NCI-H2029 treated with DMSO at 0.1 percent for 48 hours (cell line): ENCODE measurements at places on chromosomes 3 and 15.

GRCh38 chr3:100263583-100263982 is 2.8 kb downstream of the TBC1D23 start:
- DNase-seq: no peak

DNA sequence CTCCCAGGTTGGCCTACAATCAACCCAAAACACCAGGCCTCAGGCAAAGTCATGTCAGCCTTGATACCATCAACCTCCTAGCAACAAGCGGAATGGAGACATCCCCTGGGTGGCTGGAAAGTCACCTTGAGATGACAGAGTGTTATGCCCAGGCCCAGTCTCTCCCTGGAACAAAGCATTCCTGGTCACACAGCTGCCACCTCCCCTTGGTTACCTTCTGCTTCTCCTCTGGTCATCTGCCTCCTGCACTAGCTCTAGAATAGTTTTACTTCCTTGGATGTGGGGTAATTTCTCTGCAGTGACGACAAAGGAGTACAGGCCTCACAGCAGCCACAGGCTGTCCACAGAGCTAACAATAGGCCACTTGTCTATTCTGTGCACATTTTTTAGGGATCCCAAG is 114.9 kb downstream of the RFTN1 start:
- no peak for DNase-seq

- DNase-seq: no peak
These were observed 110.8 kb downstream of the TIGIT start for GRCh38 chr3:114404590-114404989.

DNA sequence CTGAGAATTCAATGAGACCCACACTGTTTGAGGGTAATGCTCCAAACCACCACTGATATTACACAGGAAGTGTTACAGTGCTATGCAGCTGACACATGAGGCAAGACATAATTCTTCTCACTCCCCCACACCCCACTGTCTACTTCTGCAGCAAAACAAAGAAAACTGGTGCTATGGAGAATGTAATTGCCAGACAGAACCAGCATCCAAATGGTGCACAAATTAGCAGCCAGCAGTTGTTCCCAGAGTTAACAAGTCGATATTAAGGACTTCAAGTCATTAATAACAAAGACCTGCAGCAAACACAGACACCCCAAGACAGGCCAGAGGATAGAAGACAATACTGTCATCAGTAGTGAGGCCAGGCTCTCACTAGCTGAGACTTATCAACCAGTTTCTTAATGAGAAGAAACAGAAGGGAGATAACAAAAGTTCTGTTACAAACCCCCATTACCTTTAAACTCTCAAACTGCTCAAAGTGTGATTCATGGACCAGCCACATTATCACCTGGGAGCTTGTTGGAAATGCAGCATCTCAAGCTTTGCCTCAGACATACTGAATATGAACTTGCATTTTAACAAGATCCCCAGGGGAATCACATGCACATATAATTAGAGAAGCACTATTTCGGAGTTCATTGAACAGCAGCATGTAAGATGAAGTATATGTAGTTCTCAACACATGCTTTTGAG is 58.7 kb upstream of the FNDC3B start:
- no peak for DNase-seq

GRCh38 chr3:34619990-34620389 is 821.6 kb downstream of the PDCD6IP start:
- no peak for DNase-seq

DNA sequence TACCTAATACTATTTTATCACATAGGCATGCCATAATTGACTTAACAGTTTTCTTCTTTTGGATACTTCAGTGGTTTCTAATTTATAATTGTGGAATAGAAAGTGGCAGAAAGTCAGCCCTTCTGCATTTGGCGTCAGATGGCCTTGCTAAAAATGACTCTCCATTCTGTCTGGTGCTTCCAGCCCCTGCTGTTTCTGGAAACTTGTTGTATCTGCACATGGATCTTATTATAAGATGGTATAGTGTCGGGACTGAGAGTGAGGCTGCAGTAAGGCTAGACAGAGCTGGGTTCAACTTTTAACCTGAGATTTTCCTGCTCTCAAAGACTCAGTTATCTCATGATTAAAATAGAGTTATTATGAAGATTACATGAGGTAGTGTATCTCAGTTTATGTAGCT is 74.8 kb upstream of the WDR72 start:
- DNase-seq: no peak

DNA sequence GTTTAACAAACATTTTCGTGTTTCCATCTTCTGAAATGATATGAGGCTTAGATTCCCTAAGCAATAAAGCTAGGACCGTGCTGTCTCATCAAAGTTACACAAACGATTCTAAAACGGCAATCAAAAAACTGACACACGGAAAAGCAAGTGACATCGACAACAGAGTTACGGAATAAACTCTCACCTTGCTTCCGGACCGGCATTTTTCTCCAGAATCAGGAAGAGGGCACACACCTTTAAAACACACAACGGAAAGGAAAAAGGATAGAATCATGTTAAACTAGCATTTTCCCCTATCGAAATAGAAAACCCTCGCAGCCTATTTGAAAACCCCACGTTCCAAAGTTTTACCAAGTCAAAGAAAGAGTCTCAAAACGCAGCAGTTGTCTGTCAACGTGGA is 1.4 kb downstream of the DLG1 start:
- DNase-seq: no peak

DNA sequence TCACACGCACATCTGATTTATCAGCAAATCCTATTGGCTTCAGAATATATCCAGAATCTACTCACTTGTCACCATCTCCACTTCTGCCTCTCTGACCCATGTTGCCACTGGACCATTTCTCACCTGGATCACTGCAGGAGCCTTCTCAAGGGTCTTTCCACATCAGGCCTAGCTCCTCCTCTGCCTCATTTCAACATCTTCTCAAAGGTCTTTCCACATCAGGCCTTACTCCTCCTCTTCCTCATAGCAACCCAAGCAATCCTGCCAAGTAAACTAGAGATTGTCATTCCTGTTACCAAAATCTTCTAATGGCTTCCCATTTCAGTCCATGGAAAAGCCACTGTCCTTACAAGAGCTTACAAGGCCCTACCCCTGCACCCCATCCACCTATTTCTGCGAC is 18.0 kb upstream of the DUT start:
- DNase-seq: no peak

GRCh38 chr3:48505968-48506504 is 2.1 kb upstream of the SHISA5 start:
- DNase-seq: no peak

GRCh38 chr3:30522476-30522875 is 83.9 kb upstream of the TGFBR2 start:
- no peak for DNase-seq

DNA sequence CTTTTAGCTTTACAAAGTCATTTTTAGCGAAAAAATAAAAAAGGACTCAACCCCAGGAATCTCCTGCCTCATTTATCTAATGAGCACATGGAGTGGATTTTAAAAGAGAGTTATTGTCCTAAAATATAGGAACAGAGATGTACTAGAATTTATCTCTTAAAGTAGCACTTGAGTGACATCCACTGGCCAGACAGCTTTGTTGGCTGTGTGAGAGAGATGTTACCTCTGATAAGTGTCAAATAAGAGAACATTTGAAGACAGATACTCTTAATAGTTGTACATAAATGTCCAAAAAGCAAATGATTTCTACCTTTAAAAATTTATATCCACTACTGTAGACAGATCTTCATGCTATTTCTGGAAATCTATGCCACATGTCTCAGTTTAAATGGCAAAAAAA is 12.3 kb upstream of the MFSD1 start:
- peak; percentile 2 for DNase-seq

DNA sequence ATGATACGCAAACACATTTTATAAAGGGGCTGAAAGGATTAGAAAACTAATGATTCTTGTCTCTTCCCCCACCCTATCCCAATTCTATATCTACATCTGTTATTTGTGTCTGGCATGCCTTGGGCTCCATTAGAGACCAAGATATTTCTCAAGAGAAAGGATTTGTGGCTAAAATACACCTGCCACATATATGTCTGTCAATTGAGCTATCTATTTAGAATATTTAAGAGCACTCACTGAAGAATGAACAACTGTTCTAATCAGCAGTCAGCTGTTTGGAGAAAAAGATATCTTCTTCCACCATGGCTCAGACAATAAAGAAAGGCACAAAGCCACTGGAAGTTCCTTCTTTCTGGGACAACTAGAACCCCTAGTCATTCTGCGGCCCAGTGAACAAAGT is 61.7 kb upstream of the LRRN1 start:
- DNase-seq: no peak

DNA sequence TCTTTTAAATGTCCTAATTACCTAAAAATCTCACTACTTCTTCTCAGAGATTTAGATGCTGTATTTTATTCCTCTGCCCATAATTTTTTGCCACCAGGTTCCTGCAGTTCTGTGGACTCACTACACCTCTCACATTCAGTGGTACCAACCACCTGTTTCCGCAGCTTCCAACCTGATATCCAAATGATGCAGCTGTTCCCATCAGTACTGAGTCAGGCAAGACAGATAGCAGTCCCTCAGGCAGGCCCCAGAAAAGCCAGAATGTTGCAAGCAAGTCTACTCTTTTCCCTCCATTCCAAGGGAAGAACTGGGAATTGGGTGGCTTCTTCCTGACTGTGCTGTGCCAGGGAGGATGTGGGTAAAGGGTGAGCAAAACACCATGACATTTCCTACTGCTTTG is 39.0 kb downstream of the MNS1 start:
- DNase-seq: no peak

- no peak for DNase-seq
These were observed 9.1 kb downstream of the RAB43 start for GRCh38 chr3:129112308-129113052.

- no peak for DNase-seq
These were observed 967.6 kb downstream of the NAALADL2 start for GRCh38 chr3:175826759-175827158.

DNA sequence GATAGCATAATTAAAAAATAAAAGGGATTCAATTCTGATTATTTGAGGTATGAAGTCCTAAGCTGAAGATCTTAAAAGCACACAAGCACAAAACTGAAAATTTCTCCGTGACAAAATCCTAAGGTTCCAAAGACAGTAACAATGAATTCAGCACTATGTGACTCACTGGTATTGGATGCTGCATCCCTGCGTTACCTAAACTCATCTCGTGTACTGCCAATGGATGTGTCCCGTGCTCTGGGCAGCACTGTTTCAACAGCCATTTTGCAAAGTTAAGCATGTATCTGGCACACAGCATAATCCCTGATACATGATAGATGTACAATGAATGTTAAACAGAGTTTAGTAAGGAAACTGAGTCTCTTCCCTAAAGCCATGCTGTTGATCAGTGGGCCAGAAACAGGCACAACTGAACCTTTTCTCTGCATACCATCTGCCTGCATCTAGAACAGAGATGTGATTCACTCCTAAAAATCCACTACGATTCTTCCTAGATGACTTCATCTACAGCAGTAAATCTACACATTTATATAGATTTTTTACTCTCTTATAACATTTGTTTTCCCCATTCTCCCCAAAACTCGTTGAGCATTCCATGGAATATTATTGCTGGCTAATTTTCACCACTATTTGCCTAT is 14.3 kb downstream of the SUCLG2 start:
- no peak for DNase-seq

- DNase-seq: no peak
These were observed 43.5 kb downstream of the CA12 start for GRCh38 chr15:63338170-63338569.

DNA sequence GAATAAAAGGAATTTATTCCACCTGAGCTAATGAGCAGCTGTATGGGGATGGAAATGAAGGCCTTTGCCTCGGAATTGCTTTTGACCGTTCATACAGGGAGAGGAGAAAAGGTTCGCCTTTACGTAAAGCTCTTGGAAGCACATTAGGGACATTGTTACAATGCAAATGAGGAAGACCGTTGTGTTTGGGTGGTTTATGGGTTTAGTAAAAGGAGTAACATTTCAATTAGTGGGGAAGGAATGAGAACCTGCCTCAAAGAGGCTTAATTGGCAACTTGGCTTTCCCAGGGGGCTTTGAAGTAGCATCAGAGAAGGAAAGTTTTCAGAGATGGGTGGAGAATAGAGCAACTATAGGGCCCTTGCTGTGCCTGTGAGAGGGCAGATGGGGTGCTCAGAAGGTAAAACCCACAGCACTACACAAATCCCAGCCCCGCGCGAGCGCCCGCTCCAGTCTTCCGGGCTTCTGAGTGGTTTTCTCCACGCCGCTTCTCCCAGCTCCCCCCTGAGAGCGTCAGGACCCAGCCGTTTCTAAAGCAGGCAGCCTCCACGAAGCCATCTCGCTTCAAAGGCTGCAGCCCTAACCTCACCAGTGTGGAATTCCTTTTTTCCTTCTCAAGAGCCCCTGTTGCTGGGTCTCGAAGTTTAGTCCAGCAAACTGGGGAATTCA is 192.0 kb upstream of the HES1 start:
- DNase-seq: no peak

GRCh38 chr3:141610939-141611338 is 124.1 kb downstream of the RASA2 start:
- no peak for DNase-seq

- no peak for DNase-seq
These were observed 62.7 kb downstream of the EXOG start for GRCh38 chr3:38558864-38559263.

GRCh38 chr3:61979638-61980037 is 393.7 kb downstream of the FEZF2 start:
- DNase-seq: no peak

DNA sequence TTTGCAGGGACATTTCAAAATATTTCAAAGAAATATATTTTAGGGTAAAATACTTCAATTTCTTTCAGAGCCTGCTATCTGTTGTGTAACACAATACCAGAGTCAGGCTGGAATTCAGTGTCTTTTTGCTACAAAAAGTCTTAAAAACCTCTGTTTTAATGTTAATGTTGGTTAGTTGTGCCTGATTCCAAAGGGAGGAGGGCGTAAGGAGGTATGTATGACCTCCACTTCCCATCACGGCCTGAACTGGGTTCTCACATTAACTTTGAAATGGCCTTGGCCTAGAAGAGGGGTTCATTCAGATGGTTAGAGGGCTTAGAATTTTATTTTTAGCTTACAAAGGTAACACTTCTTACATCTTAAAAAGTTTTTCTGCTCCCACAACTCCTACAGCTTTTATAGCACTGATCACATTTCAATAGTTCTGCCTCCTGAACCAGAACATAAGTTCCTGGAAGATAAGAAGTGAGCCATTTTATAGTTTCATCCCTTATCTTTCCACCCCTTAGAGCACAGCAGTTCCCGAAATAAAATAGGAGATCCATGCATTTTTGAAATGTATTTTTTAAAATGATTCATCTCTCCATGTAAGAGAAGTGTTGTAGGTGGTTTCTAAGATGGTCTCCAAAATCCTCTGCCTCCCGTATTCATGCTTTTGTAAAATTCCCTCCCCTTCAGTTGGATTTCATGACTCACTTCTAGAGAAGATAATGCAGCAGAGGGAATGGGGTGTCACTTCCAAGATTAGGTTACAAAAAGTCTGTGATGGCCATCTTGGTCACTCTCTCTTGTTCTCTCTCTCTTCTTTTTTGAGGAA is 543.1 kb upstream of the NECTIN3 start:
- no peak for DNase-seq

- DNase-seq: no peak
These were observed 95.9 kb downstream of the FLNB start for GRCh38 chr3:58104151-58104550.

GRCh38 chr3:182914341-182914740 is 66.0 kb downstream of the DCUN1D1 start:
- DNase-seq: no peak
